ENCODE measurements at places on chromosomes 6 and 20.

DNA sequence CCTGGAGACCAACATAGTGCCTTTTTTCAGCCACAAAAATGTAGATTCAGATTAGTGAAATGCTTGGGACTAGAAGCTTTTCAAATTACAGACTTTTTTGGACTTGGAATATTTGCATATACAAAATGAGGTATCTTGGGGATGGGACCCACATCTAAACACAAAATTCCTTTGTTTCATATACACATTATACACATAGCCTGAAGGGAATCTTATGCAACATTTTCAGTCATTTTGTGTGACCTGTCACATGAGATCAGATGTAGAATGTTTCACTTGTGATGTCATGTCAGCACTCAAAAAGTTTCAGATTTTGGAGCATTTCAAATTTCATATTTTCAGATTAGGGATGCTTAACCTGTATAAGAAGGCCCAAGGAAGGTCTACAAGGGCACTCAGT lies 44.5 kb upstream of the ALDH8A1 start:
- no peak for DNase-seq

DNA sequence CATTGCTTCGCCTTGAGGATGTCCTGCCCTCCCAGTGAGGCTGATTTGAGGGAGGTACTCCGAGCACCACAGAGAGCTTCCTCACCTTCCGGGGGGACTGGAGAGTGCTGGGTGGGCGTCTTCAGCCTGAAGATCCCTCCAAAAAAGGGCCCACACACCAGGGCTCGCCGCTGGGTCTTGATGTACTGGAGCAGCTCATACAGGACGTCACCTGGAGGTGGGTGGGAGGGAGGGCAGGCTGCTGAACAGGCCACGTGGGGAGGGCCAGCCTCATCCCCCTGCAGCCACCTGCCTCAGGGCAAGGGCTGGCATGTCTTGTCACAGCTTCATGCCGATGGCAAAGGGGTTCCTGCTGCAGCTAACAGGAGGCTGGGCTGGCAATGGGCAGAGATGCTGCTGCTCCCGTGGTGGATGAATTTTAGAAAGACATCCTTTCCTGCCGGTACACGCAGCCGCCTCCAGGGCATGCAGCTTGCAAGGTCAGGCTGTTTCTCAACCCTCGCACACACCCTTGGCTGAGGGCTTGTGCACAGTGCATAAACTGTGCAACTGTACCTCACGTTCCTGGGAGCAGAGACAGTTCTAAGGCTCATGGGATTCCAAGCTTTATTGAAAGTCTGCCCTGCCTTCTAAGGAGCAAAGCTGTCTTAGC lies 14.0 kb downstream of the ETV7 start:
- DNase-seq, result no peak

- no peak for DNase-seq
Measured at GRCh38 chr6:150878347-150879213, 13.1 kb downstream of the MTHFD1L start.

DNA sequence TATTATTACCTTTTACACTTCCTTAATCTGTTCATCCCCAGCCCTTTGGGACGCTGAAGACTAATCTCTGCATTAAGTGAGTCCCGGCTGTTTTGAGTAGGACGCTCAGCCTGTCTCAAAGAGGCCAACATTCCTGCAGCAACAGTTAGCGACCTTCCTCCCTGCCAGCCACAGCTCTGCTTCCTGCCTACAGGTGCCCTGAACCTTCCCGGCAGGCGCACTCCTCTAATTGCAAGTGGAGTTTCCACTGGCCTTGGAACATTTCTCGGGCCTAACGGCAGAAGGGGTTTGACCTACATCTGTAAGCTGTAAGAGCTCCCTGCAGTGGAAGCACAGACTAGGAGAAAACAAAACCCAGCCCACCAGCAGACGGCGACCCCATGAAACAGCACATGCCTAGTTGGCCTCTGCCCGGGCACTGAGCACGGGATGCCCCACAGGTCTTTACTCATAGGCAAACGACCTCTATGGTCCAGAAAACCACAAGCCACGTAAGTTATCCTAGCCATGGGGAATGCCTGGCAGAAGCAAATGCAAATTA lies 137.9 kb downstream of the DTNBP1 start:
- DNase-seq, result no peak

DNA sequence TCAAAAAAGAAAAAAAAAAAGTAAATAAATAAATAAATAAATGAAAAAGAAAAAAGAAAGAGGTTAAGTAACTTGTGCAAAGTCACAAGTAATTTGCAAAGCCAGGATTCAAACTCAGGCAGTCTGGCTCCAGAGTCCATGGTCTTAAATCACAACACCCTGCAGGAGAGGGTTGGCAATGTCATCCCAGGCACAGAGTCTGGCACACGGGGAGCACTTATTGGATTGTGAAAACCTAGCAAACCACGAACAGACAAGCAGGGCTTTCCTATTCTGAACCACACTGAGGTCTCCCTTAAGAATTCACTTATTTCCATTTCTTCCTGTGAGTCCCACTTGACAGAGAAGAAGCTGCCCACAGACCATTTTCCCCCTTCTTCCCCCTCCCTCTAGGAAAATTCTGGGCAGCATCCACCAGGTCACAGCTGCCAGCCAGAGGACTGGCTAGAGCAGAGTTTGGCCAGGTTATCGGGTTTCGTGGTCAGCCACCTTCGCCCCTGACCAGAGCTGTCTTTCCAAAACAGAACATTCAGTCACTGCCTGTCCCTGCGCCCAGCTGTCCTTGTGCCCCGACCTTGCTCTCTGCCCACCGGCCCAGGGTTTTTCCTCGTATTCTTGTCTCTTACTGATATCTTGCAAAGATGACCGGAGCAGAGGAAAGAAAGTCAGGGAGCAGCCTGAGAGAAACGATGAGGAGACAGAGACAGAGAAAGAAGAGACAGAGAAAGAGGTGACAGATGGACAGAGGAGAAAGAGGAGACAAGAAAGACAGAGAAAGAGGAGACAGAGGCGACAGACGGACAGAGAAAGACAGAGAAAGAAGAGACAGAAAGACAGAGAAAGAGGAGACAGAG lies 106.4 kb upstream of the PTPN1 start:
- no peak for DNase-seq

DNA sequence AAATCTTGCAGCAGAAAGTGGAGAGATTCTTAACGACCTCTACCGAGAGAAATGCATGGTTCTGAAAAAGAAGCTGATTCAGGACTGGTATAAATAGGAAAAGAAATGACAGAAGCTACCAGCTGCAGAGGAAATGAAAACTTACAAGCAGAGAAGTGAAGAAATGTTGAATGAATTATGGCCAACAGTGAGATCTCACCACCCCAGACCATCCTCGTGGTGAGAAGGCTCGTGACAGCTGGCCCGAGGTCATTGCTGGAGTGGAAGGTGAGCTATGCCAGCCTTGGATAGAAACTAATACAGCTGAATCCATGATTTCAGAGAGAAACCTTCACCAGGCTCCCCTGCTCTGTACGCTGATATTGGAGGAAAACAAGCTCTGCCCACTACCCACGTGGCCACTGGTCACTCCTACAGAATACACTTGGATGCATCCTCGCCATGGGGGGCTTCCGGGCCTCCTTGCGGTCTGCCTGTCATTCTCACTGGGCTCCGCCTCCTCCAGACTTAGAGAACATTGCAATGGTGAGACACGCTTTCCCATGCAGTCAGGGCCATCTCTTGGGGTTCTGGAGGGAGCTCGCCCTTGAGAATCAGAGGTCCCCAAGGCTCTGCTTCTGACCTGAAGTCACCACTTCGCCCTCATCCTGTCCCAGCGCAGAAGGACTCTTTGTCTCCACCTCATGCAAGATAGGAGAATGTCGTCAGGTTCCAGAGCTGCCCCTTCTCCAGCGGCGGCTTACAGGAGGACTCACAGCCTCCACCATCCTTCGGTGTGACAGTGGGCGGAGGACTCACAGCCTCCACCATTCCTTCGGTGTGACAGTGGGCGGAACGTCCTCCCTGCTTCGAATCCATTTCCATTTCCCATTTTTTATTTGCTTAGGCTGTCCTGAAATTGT lies 10.6 kb upstream of the TUBB2B start:
- no peak for DNase-seq

DNA sequence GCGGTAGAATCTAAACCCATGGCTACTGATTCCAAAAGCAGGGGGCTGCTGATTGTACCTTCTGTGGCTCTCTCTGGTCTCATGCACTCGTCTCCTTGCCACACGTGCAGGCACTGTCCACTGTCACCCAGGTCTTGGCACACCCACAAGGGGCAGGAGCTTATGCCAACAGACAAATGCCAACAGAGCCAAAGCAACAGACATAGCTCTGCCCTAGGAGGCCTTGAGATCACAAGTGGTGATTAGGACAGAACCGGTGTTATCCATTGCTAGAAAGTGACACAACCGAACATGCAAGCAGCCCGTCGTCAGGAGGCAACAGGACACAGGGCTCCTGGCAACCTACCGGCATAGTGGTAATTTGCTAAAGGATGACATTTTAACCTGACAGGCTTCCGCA lies 36.8 kb upstream of the MRPS10 start:
- DNase-seq, result no peak

DNA sequence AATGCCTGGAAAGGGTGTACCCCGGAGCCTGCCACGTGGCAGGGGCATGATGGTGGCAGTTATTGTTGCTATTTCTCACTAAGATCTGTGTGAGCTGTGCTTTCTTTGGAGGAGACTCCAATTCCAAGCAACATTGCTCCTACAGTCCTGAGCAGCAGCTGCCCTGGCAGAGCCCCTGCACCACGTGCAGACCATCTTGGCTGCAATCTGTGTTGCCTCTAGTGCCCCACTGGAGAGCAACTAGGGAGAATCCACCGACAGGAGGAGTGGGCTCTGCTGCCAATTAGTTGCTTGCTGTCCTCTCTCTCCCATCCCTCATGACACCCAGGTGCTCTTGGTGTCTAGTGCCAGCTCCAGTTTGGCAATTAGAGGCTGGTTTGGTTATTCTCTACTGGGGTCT lies 116.0 kb downstream of the PXDC1 start:
- DNase-seq, result no peak

- DNase-seq, result no peak
Measured at GRCh38 chr6:107862383-107862782, 38.3 kb upstream of the SCML4 start.

GRCh38 chr6:2843138-2843740 lies 1.6 kb upstream of the SERPINB1 start:
- DNase-seq, result no peak

DNA sequence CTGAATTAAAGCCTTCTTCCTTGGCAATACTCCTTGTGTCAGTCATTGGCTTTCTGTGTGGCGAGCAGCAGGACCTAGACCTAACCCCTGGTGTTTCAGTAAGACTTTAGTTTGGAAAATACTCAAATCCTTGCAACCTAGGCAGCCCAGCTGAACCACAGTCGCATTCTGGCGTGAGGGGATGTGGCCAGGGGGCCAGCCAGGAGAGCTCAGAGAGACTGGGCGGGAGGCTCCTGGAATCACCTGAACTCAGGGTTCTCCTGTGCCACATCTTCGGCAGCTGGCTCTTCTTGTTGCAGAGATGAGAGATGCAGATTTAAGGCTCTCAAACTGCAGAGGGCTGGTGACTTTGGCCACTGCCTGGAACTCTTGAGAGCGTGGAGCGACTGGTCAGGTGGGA lies 102.7 kb downstream of the SYNDIG1 start:
- DNase-seq, result no peak

DNA sequence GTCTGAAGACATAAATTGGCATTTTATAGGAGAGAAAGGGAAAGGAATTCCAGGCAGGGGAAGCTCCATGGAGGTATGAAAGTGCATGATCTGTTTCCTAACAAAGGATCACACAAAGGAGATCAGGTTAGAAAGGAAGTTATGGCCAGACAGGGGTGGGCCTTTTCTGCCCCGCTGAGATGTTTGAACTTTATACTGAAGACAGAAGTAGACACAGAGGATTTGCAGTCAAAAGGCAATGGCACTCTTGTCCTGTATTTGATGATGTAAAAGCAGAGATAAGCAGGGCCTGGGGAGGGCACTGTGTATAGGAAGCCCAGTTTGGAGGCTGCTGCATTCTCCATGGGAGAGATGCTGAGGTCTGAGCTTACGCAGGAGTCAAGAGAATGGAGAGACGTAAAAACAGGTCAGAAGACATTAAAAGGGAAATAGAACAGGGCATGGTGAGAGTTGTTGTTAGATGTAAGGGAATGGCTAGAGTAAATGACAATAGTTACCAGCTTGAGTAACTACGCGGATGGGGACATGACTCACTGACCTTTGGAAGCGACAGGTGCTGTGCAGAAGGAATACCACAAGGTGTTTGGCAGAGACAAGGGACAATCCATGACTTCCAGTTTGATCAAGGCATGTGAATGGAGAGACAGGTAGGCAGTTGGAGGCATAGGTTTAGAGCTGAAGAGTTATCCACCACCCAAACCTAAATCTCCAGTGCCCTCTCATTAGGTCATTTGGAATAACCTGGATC lies 190.6 kb upstream of the SASH1 start:
- DNase-seq, result no peak

- DNase-seq, result no peak
Measured at GRCh38 chr20:36478137-36478905, 63.0 kb upstream of the MYL9 start.

GRCh38 chr20:61407561-61407960 lies 155.5 kb downstream of the CDH4 start:
- DNase-seq, result no peak

GRCh38 chr6:69784595-69785377 lies 12.0 kb downstream of the LMBRD1 start:
- DNase-seq, result no peak

GRCh38 chr20:16132036-16132798 lies 441.0 kb downstream of the KIF16B start:
- no peak for DNase-seq

DNA sequence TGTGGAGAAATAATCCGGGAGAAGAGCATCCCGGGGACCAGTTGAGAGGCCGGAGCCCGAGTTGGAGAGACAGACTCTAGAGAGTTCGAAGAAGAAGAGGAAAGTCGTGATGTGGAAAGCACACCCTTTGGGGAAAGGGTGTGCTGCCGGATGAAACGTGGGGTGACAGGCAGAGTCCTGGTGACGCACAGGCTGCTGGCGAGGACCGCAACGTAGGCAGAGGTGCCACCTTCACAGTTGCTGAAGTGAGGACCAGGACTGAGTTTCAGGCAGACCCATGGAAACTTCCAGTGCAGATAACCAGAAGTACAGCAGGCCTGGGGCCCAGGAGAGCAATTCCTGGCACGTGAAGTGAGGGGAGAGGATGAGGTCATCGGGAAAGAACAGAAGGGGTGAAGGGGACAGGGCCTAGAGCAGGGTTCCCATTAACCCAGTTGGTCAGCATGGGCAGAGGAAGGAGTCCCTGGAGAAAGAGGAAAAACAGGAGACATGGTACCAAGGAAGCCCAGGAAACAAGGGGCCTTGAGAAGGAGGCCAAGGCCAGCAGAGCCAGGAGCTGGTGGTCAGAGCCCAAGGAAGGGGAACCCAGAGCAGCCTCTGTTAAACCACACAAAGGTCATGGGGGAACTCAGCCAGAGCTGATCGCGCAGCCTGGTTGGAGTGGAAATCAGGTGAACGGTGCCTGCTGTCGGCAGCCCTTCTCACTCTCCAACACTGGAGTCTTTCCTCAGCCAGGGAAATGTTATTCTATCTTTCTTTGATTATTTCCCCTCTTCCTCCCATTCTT lies 84.1 kb downstream of the PRND start:
- no peak for DNase-seq

DNA sequence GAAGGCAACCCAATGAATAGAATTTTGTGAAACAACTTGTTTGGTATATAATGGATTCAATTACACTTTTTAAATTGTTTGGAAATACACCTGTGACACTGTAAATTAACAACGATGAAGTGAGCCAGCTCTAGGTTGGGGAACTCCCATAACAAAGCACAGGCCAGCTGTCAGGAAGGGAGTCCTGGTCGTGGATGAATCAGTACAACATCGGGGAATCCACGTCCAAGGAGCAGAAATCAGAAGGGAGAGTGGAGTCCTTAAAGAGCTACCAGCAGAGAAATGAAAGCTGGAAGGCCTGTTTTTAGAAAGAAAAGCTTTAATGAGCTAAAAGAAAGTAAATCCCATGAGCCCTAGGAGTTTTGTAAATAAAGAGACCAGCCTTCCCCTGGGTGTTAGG lies 223.1 kb upstream of the SLC35B3 start:
- DNase-seq, result no peak
